Left forelimb (tissue), 1 donor: ENCODE measurements at places on chromosomes 2 and 18.

- DNase-seq = no peak
These were observed 261.3 kb upstream of the CCDC68 start for GRCh38 chr18:55220523-55220922.

DNA sequence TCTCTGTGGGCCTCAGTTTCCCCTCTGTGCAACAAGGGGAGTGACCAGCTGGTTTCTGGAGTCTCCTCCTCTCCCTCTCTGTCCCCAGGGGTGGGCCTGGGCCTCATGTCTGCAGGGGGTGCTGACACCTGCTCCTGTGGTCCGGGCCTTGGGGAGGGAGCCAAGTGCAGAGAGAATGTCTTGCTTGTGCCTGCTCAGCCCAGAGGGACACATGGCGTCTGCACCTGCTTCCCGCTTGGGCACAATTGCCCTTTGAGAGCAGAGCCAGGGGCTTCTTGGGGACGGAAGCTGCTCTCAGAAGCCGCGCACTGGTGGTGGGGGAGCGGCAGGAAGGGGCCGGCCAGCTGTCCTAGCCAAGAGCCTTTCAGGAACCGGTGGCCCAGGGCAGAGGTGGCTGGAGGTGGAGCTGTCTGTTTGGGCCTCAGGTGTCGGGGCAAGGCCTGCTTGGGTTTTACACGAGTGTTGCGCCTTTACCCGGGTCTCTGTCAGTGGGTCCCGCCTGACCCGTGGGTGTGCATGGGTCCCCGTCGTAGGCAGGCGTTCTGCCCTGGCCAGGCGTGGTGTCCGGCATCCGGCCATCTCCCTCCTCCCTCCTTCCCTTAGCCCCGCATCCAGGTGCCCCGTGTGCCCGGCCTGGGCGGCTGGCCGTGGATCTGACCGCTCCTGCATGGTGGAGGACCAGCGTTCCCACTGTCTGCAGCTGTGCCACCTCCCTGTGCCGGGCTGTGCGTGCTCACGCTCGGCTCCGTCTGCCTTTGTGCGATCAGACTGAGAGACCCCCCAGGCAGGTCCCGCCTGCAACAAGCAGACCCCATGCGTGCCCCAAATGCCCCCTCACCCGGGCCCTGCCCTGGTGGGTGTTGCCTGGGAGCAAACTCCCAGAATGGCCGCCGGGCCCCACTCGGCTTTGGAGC, 4.0 kb downstream of the NEU4 start:
- peak; percentile 65 for DNase-seq

GRCh38 chr2:184272056-184272455, 326.3 kb upstream of the ZNF804A start:
- no peak for DNase-seq

DNA sequence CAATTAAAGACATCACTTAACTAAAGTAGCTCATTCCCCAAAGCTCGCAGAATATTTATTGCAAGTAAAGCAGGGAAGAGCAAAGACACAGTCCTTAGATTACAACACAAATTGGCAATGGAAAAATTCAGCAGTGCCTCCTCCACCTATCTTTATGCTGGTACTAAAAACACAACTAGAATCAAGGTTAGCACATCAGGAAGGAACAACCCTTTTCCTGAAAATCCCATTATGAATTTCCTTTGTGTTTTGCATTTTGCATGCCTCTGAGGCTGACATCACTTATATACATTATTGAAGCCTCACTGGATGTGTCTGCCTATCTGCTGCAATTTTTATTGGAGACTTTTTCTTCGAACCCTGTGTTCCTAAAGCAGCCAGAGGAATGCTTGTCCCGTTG, 193.8 kb upstream of the STK17B start:
- no peak for DNase-seq

DNA sequence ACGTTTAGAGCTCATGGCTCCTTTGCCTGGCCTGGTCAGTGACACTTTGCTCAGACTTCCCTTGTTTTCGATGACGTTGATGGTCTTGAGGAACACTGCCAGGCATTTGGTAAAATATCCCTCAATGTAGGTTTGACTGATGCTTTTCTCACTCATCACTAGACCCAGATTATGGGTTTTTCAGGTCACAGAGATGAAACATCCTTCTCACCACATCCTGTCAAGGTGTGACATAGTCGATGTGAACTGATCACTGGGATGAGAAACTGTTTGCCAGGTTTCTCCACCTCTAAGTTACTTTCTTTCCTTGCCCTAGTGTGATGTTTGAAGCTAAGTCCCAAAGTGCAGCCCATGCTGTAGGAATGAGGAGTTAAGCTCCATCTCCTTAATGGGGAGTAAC, 81.5 kb downstream of the AFF3 start:
- no peak for DNase-seq

GRCh38 chr18:68275616-68276015, 439.3 kb downstream of the TMX3 start:
- no peak for DNase-seq

DNA sequence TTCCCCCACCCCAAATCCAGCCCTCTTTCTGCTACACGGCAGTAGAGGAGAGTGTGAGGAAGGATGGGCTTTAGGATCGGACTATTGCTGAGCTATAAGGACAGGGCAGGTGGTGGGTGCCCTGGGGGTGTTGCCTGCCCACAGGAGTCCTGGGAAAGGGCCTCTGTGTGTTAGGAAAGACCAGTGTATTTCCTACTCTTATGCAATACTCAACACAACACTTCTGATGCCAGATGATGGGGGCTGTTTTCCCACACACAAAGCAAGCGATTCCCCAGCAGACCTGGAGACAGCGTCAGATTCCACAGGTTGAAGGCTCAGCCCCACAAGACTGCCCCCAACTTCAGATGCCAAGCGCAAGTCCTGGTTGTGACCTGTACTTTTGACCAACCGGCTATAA, 91.0 kb upstream of the LCLAT1 start:
- DNase-seq = no peak
